NCI-H2029 treated with DMSO at 0.1 percent for 48 hours (cell line): ENCODE measurements at places on chromosomes 2 and 18.

DNA sequence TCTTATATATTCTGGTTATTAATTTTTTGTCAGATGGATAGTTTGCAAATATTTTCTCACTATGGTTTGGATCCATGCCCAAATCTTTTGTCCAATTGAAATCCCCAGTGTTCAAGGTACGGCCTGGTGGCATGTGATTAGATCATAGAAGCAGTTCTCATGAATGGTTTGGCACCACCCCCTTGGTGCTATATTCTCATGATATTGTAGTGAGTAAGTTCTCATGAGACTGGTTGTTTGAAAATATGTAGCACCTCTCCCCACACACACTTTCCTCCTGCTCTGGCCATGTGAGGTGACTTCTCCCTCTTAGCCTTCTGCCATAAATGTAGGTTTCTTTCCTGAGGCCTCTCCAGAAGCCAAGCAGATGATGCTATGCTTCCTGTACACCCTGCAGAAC is 107.7 kb upstream of the KYNU start:
- DNase-seq: no peak

GRCh38 chr2:95730813-95731212 is 139.0 kb downstream of the TRIM43 start:
- no peak for DNase-seq

DNA sequence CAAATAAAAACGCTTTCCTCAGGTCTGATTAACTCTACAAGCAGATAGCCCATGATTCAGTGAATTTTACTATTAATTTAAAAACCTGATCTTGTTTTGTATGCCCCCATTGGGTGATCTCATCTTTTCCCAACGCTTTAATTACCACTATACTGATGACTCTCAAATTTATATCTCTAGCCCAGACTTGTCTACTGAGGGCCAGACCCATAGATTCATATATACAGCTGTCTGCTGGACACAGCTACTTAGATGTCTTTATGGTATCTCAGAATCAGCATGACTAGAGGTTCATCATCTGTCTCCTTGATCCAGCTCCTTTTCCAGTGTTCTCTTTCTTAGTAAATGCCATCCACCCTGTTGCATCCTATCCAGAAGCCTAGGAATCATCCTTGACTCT is 33.8 kb downstream of the TAF1B start:
- no peak for DNase-seq

DNA sequence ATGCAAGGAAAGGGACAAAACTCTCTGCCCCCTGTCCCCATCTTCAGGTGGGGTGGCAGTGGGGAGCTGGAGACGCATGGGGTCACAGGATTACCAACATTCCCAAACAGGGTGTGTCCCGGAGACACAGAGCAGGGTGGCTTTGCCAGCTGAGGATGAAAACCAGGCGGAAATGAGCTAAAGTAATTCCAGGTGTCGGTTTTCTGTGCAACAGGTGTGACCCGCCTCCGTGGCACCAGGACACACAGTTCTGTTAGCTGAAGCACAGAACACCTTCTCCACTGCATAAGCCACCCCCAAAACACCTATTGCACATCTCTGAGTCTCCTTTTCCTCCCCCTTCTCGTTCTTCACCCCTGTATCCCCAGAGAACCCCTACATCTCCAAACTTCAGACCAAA is 122.7 kb upstream of the GLI2 start:
- DNase-seq: no peak

GRCh38 chr2:171431677-171432167 is 2.1 kb downstream of the METTL8 start:
- DNase-seq: no peak

- DNase-seq: no peak
Observed at GRCh38 chr2:235390108-235390815, 103.6 kb upstream of the AGAP1 start.

- no peak for DNase-seq
Observed at GRCh38 chr2:88680916-88681315, 10.6 kb upstream of the RPIA start.

DNA sequence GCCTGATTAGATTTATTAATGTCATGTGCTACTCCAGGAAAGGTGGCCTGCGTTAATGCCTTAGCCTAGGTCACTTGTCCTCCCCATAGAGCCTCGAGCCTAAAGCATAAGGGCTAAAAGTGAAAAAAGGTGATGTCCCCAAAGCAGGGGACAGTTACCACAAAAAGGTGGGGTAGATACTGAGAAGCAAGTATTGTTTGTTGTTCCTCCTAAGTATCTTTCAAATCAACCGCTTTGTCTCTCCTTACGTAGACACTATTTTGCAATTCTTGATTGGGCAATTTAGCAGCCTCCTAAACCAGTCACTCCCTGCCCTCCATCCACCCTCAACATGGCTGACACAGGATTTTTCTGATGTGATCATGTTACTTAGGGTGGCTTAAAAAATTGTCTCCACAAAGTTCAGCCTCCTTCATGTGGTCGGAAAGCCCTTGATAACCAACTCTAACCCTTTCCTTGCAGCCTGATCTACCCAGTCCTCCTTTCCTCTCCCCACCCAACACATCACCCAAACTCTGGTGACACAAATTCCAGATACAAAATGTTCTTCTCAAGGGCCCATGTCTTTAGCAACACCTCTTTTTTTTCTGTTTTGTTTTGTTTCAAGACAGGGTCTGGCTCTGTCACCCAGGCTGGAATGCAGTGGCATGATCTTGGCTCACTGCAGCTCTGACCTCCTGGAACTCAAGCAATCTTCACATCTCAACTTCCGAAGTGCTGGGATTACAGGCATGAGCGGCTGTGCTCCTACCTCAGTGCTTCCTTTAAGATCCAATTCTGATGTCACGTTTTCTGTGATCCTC is 6.9 kb downstream of the INHA start:
- no peak for DNase-seq

GRCh38 chr2:127523269-127523939 is 2.9 kb downstream of the IWS1 start:
- DNase-seq: no peak

GRCh38 chr2:46482490-46482889 is 3.1 kb downstream of the TMEM247 start:
- no peak for DNase-seq

DNA sequence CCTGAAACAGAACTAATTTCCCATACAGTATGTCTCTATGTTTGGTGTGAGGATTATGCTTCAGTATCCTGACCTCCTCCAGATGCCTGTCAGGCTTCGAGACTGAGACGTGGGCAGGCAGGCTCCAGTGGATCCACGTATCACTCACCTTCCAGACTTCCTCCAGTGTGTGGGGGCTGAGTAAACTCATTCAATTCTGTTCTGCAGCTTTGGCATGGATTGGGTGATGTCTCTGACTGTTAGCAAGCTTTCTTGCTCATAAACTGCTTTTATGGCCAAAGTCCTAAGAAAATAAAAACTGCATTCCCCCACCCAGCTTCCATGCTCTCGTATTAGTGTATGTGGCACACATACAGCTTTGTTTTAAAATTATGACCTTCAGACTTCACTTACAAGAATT is 53.6 kb downstream of the CCDC93 start:
- no peak for DNase-seq

DNA sequence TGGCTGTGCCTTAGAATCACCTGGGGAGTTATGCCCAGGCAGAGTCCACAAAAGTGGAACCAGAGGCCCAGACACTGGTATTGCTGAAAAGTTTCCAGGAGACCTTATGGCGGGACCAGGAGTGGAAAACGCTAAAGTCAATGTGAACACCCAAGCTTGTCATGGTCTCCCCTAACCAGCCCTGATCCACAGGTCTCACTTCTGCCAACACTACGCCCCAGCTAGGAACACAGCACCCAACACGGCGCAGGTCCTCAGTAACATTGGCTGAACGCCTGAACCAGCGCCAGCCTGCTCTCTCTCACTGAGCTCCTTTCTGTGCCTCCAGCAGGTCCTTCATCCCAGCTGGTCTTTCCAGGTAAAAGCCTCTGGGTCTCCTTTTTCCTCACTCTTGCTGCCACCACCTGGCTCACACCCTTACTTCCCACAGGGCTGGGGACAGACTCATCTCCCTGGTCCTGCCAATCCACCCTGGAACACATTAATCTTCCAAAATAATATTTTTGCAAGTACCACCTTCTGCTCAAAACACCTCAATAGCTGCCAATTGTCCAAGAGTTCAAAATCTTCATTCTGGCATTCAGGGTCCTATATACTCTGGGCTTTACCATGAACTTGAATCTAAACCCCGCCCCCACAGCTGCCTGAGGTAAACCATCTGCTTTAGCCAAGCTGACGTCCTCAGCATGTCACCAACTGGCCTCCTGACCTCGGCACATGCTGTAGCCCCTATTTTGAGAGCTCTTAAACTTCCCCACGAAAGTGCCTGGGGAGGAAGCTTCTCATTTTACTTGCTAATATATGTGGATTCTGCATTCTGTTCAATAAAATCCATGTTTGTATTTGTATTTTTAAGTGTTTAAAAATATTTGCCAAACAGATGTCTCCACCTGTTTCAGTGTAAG is 34.6 kb downstream of the ADCY3 start:
- DNase-seq: peak; percentile 72

- DNase-seq: no peak
Observed at GRCh38 chr2:56680971-56681631, 497.3 kb downstream of the CCDC85A start.

- DNase-seq: no peak
Observed at GRCh38 chr2:174787487-174788205, 23.4 kb upstream of the CHRNA1 start.

GRCh38 chr2:178074123-178075005 is 1.8 kb upstream of the PDE11A start:
- DNase-seq: no peak

DNA sequence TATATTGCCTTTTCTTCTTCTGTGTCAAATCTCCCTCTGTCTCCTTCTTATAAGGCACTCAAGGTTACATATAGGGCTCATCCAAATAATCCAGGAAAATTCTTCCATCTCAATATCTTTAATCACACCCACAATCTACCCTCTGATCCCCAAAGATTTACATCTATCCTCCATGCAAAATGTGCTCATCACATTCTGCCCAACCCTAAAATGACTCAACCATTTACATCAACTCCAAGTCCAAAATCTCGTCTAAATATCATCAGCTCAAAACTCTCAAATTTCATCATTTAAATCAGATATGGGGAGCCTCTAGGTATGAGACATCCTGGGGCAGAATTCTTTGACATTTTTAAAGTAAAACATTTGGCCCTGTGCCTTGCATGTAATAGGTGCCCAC is 1349.8 kb downstream of the SUCLG1 start:
- DNase-seq: no peak

- DNase-seq: no peak
Observed at GRCh38 chr2:24304098-24304497, 56.2 kb downstream of the ITSN2 start.

GRCh38 chr2:211349031-211349430 is 792.6 kb downstream of the CPS1 start:
- DNase-seq: no peak

DNA sequence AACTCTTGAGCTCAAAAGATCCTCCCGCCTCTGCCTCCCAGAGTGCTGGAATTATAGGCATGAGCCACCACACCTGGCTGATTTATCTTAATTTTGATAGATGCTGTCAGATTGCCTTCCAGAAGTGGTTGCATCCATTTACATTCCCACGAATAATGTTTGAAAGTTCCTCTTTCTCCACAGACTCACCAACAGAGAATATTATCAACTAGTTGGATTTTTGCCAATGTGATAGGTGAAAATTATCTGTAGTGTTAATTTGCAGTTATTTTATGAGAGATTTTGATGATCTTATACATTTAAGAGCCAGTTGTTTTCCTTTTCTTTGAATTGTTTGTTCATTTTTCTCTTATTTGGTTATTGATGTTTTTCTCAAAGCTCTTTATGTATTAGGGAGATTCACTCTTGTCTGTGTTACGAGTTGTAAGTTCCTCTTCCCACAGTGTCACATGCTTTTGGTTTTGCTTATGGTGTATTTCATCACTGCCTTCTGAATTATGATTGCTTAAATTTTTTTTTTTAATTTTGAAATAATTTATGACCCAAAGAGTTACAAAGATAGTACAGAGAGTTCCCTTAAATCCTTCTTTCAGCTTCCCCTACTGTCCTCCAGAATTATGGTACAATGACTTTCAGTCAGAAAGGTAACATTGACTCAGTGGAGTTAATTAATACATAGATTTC is 20.7 kb upstream of the NT5DC4 start:
- DNase-seq: no peak

DNA sequence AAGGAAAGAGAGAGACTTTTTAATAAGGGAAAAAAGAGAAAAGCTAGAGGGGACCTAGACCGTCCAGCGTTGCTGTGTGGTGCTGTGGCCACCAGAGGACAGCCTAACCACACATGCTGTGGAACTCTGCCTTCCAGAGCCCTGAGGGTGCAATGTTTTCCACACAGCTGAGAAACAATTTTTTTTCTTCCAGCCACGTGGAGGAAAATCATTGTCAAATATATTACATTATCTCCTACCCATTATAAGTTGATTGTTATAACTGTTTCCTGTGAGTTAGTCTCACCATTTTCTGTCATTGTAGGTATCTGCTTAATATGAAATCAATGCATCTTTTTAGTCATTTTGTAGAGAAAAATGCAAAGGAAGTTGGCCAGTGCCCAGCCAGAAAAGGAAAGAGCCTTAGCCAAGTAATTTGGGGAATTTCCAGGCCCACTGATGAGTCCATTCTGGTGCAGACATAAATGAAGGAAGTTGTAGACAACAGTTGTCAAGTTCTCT is 5.9 kb upstream of the MRPL19 start:
- no peak for DNase-seq

- peak; percentile 92 for DNase-seq
Observed at GRCh38 chr2:219772103-219772635, 144.7 kb downstream of the SLC4A3 start.

- DNase-seq: no peak
Observed at GRCh38 chr2:237995036-237995435, 28.2 kb downstream of the UBE2F start.

GRCh38 chr2:164766216-164766953 is 75.2 kb downstream of the COBLL1 start:
- no peak for DNase-seq

DNA sequence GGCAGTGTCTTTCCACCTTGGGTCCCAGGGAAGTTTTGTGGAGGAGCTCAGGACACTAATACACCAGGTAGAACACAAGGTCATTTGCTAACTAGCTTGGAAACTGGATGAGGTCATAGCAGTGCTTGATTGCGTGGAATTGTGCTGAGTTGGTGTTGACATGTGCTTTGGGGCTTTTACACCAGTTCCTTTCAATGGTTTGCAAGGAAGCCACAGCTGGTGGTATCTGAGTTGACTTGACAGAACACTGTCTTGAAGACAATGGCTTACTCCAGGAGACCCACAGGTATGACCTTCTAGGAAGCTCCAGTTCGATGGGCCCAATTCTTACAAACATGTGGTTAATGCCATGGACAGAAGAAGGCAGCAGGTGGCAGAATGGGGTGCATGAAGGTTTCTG is 5.9 kb downstream of the CTLA4 start:
- no peak for DNase-seq

- DNase-seq: no peak
Observed at GRCh38 chr2:149781263-149781808, 193.8 kb upstream of the MMADHC start.

GRCh38 chr2:43085929-43086328 is 140.5 kb downstream of the ZFP36L2 start:
- DNase-seq: no peak

- peak; percentile 96 for DNase-seq
Observed at GRCh38 chr2:220504938-220505503, 877.6 kb downstream of the SLC4A3 start.

- DNase-seq: no peak
Observed at GRCh38 chr2:160401895-160402294, 91.7 kb downstream of the RBMS1 start.
